ENCODE measurements at places on chromosomes 6 and 20.

DNA sequence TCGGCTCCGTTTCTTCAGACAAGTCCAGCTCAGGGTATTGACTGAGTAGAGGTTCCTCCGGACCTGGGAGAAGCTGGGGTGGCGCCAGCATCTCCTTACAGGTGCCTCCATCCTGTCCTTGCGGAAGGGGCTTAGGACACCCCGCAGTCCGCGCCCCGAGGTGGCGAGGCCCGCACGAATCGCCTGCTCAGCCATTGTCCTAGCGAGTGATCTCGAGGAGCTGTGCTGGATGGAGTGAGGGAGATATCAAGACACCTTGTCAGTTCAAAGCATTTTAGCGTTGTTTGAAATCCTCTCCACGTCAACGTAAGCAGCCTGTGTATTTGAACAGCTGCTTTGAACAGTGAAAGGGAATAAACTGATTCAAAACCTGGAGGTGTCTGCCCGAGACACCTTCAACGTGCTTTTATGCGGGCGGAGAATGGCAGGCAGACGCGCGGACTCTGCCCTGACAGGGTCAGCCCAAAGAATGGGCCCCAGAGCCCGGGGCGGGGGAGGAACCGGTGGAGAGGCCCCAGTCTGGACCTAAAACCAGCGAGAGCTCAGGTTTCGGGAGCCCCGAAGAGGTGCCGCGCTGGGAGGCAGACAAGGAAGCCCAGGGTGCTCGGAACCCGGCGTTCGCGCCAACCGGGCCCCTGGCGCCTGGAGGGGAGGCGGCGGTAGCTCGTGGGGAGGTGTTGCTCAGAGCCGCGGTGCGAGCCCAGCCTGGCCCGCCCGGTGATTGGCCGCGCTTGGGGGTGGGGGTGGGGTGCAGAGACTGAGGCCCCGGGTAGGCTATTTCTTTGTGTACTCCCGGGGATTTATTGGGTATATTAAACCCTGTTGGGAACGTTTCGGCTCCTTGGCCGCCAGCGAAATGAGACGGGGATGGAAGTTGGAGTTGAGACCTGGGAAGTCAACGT lies 3.1 kb upstream of the POU3F2 start:
- DNase-seq = no peak

DNA sequence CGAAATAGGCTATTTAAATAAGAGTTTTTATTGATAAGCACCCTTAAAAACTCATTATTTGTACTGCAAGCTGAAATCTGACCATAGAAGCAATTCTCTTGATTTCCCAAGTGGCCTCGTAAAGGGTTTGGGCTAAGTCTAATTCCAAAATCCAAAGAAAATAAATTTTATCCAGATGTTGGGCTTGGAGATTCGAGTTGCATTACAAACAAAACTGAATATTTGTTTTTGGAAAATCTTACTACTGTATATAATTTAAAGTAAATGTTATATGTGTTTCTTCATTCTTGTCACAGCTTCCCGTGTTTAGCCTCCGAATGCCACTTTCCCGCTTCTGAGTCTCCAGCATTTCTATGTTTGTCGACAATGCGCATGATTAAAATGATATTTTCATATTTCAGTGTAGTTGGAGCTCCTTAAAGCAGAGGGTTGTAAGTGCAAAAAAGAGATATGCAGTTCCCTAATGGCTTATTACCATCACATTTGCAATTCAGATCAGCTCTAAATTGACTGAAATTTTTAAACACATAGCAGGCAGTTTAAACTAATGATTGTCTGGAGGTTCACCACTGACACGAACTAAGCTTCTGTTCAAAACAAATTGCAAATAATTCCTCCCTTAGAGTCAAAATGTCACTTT lies 47.0 kb downstream of the PRL start:
- no peak for DNase-seq

DNA sequence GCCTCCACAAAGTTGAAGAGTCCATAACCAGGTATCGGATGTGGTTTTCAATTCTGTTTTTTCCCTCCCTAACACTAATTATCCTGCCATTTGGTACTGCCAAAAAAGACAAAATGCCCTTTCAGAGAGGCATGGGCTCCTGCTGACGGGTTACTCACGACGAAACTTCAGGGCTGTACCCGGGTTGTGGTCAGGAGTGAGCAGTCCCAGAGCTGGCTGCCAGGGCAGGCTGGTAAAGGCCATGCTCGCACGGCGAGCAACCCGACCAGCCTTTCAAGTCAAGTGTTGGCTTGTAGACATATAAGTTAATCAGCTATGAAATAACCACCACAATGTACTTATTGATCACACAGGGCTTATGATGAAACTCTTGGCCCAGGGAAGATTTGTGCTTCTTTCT lies 152.5 kb downstream of the FOXC1 start:
- no peak for DNase-seq

DNA sequence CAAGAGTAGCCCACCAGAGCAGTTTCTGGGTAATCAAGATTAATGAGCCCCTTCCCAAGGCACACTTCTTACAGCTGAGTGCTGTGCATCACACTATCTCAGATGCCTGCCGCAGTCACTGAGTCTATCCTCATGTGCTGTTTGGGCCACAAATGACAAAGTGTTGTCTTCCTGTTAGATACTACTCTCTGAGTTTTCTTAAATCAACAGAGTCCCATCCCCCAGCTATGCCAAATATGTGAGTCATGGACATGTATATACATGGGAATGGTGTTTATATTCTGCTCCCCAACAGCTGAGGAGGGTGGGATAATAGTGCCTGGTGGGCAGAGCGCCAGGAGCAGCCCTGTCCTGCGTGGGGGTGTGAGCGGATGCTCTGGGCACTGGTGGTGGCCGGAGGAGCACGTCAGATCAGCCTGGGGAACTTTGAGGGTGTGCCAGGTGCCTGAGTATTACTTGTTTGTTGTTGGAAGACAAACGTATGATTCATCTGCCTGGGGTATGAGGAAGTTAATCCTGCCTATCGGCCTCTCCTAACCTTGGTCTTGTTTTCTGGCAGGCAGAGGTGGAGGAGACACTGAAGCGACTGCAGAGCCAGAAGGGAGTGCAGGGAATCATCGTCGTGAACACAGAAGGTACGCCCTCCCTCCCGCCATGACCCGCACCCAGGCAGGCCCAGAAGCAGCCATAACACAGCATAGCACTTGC lies 9.6 kb downstream of the DYNLRB1 start:
- no peak for DNase-seq

Measured in CMK (cell line).